ENCODE measurements at places on chromosomes 4 and X.

GRCh38 chr4:10212400-10212799 is 95.8 kb upstream of the WDR1 start:
- no peak for DNase-seq

GRCh38 chrX:12843061-12843667 is 23.7 kb upstream of the TLR7 start:
- no peak for DNase-seq

GRCh38 chr4:65580551-65580950 is 89.7 kb downstream of the EPHA5 start:
- peak; percentile 45 for DNase-seq

- no peak for DNase-seq
Observed at GRCh38 chr4:182932651-182933050, 15.5 kb upstream of the DCTD start.

- peak; percentile 63 for DNase-seq
Observed at GRCh38 chr4:98838977-98839618, 89.8 kb downstream of the EIF4E start.

Data from M059J (cell line).